ENCODE measurements at places on chromosomes 5 and 9.

- DNase-seq, result no peak
Measured at GRCh38 chr5:82376307-82376706, 98.2 kb upstream of the RPS23 start.

DNA sequence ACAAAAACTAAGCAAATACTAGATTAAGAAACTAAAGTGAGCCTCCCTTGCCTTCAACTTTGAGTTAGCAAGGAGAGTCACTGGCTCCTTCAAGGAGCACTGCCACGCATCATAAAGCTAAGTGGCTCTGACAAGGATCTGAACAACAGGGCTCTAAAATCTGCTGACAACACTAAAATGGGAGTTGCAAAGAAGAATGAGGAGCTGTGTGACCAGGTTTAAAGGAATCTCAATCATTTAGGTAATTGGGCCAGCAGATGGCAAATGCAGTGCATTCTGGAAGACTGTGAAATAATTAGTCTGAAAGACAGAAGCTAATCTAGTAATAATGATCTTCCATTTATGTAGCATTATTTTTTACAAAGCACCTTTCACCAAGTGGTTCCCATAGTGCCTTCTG lies 297.0 kb upstream of the TAS2R1 start:
- DNase-seq, result no peak

- no peak for DNase-seq
Measured at GRCh38 chr5:111422245-111422644, 90.1 kb downstream of the STARD4 start.

DNA sequence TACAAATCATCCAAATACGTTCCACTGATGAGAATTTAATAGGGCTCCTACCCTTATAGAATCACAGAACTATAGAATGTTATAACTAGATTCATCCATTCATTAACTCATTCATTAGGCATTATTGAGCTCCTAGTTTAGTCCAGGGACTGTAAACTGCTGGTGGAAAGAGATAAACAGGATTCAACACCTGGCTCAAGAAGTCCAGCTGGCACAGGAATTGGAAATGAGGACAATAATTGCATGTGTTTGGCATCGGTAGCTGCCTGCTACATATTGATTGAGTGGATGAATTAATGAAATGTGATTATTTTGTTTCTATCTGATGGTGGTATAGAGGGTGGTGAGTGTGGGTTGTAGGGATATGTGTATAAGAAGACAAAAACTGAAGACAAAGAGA lies 100.8 kb upstream of the TLE1 start:
- no peak for DNase-seq

- DNase-seq, result no peak
Measured at GRCh38 chr9:16028548-16028947, 475.7 kb downstream of the CCDC171 start.

- DNase-seq, result no peak
Measured at GRCh38 chr5:143646961-143647360, 165.0 kb upstream of the HMHB1 start.

GRCh38 chr9:110016340-110016739 lies 191.6 kb downstream of the C9orf152 start:
- no peak for DNase-seq

DNA sequence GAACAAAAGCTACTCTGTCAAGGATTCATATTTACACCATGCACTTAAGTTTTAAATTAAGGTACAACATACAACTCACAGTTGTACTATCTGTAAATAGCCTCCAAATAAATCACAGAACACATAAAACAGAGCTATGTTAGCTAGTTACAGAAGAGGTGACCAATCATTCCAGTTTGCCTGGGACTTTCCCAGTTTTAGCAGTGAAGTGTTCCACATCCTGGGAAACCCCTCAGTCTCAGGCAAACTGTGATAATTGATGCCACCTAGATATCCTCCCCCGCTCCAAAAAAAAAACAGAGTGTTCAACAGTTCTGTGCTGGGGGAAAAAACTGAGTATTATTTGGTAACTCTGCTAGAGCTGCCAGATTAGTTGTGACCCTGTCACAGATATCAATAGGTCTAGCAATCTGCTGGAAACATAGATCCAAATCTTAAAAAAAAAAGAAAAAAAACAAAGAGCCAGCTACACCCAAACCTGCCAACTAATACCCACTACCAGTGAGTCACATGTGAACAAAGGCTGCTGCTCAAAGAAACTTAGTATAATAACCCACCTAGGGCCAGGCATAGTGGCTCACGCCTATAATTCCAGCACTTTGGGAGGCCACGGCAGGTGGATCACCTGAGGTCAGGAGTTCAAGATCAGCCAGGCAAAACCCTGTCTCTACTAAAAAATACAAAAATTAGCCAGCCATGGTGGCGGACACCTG lies 5.7 kb downstream of the TBCA start:
- no peak for DNase-seq

GRCh38 chr9:87889065-87889881 lies 6.6 kb downstream of the SPATA31E1 start:
- no peak for DNase-seq

- DNase-seq, result no peak
Measured at GRCh38 chr9:34276772-34277171, 52.3 kb downstream of the KIF24 start.

GRCh38 chr9:20697021-20697719 lies 13.1 kb downstream of the FOCAD start:
- DNase-seq, result no peak

DNA sequence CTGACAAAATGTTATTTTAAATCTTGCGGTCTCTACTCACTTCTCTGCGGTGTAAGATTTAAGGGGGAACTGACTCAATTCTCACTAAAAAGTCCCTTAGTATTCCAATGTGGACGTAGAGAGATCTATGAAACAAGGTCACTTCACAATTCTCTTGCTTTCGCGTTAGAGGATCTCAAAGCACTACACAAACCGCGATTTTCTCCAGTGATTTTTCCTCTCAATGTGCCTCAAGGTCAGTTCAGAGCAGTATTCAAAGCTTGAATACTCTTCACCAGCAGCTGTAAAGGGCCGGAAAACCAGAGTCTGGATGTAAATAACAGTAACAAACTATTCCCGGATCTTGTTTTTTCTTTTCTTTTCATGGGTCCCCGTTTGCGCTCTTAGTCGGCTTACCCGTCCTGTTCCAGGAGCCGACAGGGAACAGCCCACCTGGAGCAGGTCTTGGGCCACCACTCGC lies 128.2 kb downstream of the TMEM161B start:
- peak; percentile 25 for DNase-seq

- no peak for DNase-seq
Measured at GRCh38 chr9:132008184-132008803, 71.4 kb downstream of the MED27 start.

DNA sequence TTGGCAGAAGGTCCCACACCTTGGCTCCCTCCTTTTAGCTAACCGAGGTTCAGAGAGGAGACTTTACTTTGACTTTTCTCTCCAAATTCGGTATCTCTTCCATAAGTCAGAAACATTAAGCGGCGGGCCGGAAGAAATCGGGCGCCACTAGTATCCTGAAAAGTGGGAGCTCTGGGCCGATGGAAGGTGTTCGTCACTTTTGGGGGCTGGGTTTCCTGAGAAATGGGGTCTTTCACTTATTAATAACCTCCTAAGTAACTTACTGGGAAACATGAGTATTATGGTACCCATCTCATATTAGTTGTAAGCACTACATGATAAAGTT lies 716 bp downstream of the STX17 start:
- no peak for DNase-seq

DNA sequence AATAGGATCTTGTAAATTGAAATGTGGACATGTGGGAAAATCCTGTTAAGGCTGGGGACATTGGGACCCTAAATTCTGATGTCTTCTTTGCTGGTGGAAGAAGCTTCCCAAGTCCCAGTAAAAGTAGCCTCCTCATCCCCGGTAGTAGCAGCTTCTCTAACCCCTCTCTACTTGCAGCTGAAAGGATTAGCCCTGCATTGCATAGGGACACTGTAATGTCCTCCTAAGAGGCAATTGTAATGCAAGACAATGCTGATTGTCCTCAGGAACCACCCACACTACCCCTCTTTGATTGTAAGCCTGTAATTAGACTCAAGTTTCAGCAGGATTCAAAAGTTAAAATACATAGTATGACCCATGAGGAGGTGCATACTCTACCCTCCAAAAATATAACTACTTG lies 1938.4 kb upstream of the C9orf72 start:
- no peak for DNase-seq

DNA sequence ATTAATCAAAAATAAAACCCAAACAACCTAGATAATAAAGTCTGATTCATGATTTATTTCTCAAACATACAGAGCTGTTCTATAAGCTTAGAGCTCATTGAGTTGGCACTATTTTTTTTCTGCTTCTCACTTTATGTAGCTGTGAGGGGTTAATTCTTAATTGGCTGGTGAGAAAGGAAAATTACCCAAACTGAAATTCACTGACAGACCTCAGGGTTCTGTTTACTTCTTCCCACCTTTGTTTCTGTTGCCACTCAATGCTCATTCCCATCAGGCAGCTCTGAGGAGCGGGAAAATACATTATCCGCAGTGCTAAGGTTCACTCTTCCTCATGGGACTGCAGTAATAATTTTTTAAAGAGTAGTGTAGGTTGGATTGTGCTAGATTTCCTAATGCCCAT lies 139.9 kb downstream of the KCTD16 start:
- no peak for DNase-seq
